ENCODE measurements at places on chromosomes 5 and 9.

DNA sequence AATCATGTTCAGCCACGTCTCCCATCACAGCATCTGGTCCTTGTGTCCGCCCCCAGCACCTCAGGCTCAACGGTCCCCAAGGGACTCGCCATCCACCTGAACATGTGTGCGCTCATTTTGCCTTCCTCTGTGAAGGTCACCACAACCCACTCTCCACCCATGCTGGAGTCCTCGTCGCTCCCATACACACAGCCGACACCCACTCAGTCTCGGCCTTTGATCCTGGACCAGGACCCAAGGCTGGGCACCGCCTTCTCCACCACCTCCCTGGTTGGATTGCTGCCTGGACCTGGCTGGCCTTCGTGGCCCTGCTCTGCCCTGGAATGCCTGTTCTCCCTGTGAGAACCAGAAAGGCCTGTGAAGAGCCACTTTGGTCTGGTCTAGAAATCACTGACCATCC is 60.3 kb downstream of the UBE2QL1 start:
- DNase-seq, result no peak

GRCh38 chr9:110287289-110287680 is 31.0 kb upstream of the TXN start:
- DNase-seq, result no peak

GRCh38 chr5:68290260-68290674 is 74.7 kb downstream of the PIK3R1 start:
- DNase-seq, result no peak

GRCh38 chr5:135253601-135254178 is 145.3 kb downstream of the MACROH2A1 start:
- no peak for DNase-seq

DNA sequence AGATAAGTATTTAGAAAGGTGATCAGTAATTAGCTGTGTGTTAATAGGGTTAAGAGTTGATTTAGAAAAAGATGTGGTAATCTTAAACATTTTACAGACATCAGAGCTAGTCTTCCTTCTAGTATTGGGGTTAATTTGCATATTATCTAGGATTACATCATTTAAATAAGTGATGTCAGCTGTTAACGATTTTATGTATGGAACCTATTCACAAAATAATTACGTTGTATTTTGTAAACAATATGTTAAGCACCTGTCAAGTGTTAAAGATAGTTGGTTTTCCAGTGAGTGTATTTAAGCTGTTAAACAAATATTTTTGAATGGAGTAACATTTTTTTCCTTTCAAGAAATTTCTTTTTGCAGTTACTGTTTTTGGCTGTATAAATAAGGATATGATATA is 2.2 kb downstream of the DCP2 start:
- no peak for DNase-seq

Measured in MV-4-11 (cell line).